Endothelial cell of umbilical vein (primary cell): ENCODE measurements at places on chromosomes 4 and X.

- DNase-seq, result no peak
Observed at GRCh38 chrX:130228871-130229270, 39.8 kb downstream of the ZNF280C start.

GRCh38 chr4:94504545-94504944 is 52.8 kb downstream of the PDLIM5 start:
- no peak for DNase-seq

DNA sequence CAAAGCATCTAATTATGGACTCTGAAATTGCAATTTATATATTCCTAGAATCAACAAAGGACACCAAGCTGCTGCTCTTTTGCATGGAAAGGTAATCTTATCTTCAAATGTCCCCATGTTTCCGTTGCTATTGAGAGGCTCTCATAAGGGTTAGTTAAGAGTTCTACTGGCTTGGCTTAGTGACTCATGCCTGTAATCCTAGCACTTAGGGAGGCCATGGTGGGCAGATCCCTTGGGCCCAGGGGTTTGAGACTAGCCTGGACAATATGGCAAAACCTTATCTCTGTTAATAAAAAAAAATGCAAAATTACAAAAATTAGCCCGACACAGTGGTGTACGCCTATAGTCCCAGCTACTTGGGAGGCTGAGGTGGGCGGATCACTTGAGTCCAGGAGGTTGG is 93.4 kb upstream of the RAPGEF2 start:
- no peak for DNase-seq

DNA sequence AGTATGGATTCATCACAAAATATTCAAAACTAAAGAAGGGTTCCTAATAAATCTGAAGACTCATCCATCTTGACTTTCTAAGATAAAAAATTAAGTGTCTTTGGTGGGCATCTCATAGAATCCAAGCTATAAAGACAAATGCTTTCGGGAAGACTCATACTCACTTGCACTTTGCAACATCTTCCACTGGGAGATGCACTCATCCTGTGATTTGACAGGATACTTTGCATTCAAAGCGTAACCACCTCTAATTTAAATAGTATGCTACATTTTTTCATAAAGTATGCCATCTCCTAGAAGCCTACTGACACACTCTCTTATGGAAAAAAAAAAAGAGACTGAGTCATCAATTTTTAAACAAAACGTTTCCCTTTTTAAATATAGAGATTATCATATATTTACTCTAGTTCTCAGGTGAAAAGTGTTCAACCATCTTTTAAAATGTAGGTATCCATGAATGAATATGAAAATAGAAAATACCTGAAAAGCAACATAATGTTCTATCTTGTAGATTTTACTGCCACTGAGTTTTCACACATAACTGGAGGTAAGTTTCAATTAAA is 119.6 kb downstream of the KLHL13 start:
- DNase-seq, result peak; percentile 11

DNA sequence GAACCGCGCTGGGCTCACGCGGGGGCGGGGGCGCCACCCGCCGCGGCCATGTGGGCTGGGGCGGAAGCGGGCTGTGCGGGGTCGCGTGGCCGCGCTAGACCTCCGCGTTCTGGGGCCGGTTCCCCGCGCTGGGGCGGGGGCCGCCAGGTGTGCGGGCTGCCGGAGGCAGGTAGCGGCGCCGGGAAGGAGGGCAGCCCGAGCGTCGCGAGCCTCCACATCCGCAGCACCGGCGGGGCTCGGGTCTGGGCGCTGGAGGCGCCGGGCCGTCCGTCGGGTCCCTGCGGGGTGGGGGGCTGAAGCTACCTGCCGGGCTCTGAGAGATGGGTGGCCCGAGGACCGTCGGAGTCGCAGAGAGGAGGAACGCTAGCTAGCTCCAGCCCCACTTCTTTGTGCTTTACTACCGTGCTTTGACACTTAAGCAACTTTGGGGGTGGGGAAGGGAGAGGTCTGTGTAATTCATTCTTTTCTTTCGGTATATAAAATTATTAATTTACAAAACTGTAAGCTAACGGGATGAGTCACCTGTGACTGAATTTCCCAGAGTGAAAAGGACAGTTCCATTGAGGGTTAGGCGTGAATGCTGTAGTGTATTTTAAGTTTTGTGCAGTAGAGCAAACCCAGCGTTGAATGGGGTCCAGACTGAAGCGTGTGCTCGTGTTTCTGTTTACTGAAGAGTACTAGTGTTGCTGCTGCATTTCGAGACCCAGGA is 689 bp downstream of the METAP1 start:
- DNase-seq, result peak; percentile 29

DNA sequence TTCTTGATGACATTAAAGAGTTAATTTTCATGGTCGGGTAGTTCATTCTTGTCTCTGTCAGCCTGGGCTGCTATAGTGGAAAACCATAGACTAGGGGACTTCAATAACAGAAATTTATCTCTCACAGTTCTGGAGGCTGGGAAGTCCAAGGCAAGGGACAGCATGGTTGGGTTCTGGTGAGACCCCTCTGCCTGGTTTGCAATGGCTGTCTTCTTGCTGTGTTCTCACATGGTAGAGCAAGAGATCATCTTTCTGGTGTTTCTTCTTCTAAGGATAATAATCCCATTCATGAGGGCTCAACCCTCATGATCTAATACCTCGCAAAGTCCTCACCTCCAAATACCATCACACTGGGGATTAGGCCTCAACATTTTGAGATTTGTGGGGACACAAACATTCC is 50.1 kb downstream of the RHOH start:
- DNase-seq, result no peak

DNA sequence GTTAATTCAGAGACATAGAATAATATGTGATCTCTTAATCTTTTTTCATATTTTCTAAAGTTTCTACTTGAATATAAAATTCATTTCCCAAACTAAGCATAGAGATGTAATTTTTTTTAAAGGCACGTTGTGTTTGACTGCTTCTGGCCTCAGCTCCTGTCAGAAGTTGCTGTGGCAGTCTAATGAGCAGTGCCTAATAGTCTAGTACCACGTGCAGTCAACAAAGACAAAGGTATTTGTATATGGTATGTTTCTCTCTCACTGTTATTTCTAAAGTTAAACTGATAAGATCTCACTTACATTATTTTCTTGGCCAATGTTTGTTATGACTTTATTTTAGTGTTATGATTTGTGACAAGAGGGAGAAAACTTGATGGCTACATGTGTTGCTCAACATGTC is 48.6 kb upstream of the MCUB start:
- DNase-seq, result peak; percentile 24
